ENCODE measurements at places on chromosomes 5 and 9.

- no peak for DNase-seq
Observed at GRCh38 chr5:163496286-163496685, 9.1 kb upstream of the MAT2B start.

DNA sequence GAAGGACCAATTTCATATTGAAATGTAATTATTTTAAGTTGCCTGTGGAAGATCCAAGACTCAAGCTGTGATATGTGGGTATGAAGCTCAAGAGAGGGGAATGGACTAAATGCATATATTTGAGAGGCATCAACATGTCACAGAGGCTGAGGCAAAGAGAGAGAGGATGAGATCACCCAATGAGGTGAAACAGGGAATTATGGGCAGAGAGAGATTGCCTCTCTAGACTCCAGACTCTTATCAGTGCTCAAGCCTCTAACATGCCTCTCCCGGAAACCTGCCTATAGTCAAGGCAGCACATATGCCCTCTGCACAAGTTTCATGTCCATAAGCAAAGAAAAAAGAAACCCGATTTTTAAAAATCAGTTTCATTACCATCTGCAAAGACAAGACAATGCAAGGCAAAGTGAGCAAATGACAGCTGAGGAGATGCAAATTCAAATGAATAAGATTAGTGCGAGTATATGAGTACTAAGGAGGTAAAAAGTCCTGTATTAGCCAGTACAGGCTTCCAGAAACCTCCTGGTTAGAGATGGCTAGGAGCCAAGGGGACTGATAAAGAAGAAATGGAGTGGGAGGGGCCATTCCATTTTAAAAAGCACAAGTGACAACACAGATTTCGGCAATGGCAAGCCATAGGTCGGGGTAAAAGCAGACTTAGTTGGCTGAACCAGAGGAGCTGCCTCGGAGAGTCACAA lies 9.4 kb downstream of the APTX start:
- no peak for DNase-seq

DNA sequence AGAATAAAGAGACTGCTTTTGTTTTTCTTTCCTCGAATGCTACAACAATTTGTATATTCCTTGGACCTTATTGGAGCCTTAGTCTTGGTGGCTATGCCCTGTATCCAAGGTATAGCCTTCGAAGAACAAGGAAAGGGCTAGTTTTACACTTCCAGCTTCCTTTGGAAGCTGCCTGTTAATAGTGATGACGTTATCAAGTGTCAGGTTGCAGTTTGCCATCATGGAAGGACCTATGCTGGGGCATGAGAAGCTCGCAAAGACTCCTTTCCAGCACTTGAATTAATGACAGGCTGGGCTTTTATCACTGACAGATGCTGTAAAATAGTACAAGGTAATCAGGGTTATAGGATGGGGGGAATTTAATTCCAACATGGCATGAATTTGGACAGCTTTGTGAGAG lies 157.9 kb downstream of the KDM4C start:
- no peak for DNase-seq

- no peak for DNase-seq
Observed at GRCh38 chr5:166624573-166624972, 1666.9 kb upstream of the WWC1 start.

DNA sequence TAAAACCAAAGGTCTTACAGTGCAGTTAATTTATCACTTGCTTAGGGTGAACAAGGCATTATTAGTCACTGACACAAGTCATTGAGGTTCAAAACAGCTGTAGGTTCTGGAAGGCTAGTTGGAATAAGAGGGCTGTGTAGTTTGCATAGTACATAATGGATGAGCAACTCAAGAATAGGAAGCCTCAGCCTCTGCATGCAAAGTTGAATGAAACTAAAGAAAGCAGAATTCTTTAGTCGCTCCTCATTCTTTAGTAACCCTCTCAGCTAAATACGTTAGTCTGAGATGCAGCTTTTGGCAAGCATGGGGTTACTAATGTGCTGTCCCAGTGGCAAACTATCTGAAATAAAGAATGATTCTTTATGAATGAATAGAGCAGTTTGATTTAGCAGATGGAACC lies 74.2 kb downstream of the ADGRV1 start:
- DNase-seq, result no peak
